ENCODE measurements at places on chromosomes 13 and 19.

DNA sequence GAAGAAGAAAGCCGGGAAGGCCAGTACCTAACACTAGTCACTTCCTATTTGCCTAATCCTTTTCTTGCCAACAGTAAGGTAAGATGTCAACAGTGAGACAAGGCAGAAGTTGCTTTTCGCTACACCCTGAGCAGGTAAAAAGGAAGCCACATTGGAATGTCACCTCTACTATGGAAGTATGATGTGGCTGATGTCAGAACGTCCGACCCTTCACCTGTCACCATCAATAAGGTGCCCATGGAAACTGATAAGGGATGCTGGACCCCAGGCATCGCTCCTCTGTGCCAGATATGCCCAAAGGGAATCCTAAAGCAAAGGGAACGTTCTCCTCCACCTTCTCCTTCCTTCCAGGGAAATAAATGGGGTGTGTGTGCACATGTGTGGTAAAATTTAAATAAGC is 34.3 kb downstream of the COL4A1 start:
- no peak for DNase-seq

- peak; percentile 65 for DNase-seq
Observed at GRCh38 chr19:53868892-53869804, 1.5 kb downstream of the MYADM start.

DNA sequence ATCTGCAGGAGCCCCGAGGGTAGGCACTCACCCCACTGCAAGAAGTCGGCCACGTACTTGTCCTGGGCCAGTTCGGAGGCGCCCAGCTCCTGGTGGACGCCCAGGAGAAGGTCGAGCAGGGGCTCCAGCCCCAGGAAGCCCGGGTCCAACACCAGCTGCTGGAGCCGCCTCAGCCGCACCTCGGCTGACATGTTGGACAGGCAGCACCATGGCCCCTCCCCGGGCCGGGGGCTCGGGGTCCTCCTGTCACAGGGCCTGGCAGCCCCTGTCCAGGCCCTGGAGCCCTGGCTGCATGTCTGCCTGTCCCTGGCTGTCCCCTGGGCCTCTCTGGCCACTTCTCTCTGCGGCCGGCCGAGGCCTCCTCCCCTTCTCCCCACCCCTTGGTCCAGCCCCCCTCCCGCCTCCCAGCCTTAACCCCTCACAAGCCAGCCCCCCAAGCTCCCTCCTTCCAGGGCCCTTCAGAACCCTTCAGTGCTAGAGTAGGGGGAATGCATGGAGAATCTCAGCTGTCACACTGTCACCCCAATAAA is at the start of gene DMPK:
DMPK (minus strand) TSS at position 329 of the 530 bp plus-strand sequence; CDS start at position 191, 138 bp downstream.
- no peak for DNase-seq

GRCh38 chr19:30540761-30541160 is 168.6 kb downstream of the ZNF536 start:
- DNase-seq = no peak

- DNase-seq = no peak
Observed at GRCh38 chr13:80858131-80858530, 517.2 kb upstream of the SPRY2 start.

- DNase-seq = no peak
Observed at GRCh38 chr19:3098141-3098514, 4.0 kb downstream of the GNA11 start.

- DNase-seq = no peak
Observed at GRCh38 chr19:35533822-35534392, 651 bp downstream of the GAPDHS start.

GRCh38 chr13:45198924-45199323 is 1.9 kb downstream of the KCTD4 start:
- no peak for DNase-seq

DNA sequence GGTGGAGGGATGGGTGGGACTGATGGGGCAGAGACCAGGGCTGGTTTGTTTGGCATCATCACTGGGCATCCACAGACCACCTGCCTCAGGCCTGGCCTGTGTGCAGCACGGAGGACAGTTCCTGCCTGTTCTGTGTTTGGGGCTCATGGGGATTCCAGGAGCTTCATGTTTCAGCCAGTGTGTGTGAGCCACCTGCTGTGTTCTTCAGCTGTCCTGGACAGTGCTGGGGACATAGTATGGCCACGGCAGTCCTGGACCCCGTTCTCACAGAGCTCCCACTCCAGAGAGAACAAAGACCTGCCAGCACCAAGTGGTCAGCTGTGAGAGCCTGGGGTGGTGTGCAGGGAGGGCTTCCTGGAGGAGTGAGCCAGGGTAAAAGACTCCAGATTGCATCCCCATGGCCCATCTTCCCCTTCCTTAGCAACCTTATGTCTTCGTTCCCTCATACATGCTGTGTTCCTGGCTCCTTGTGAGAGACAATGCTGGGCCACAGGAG is 2.0 kb upstream of the CCDC97 start:
- DNase-seq = no peak
